ENCODE measurements at places on chromosomes 11 and 22.

- DNase-seq, result no peak
Observed at GRCh38 chr11:45075519-45075918, 70.9 kb upstream of the PRDM11 start.

DNA sequence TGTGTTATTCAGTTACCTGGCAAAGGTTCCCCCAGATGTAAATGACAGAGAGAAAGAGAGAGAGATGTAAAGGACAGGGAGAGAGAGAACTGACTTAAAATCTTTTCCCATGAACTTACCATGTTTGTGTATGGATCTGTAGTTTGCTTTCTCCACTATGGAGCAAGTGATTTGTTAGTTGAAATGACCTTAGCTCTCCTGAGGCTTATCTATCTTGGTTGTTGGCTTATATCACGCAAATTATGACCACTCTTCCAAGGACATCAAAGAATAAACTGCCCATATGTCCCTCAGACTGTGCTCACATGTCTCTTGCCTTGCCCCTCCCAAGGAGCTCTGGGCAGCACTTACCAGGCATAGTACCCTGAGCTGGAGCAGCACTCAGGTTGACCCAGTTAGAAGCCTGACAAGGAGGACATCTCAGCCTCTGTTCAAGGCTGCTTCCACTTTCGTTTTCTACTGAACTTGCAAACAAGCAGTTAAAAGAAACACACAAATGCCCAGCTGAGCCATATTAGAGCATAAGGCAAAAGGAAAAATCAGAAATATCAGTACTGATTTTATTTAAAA is 95.3 kb upstream of the RCN1 start:
- no peak for DNase-seq

GRCh38 chr11:47175746-47176327 is 842 bp downstream of the ARFGAP2 start:
- no peak for DNase-seq

- DNase-seq, result no peak
Observed at GRCh38 chr11:70158201-70158600, 44.9 kb upstream of the FADD start.

DNA sequence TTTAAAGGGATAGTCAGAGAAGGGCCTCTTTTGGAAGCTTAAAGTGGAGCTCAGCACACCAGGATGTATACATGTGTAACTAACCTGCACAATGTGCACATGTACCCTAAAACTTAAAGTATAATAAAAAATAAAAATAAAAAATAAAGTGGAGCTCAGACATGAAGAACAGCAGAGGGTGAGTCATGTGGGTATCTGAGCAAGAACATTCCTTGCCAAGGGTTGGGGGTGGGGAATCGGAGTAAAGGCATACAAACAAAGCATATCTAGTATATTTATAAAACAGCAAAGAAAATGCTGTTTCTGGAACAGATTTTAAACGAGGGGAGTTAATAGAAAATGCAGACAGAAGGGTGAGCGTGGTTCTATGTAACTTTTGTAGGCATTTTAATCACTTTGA is 562.6 kb upstream of the ANO3 start:
- DNase-seq, result no peak

DNA sequence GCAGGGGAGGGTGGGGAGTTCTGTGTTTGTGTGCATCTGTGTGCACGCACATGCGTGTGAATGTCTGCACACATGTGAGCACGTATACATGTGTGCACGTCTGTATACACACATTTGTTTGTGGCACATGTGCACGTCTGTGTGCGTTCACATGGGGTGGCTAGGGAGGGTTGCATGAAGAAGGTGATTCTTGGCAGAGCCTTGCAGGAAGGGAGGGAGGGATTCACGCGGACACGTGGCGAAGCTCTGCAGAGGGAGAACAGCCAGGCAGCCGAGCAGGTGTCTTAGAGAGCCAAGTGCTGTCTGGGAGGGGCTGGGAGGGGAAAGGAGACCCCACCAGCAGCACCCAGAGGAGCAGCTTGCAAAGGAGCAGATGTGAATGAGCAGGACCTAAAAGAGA is 372.1 kb downstream of the BRD1 start:
- no peak for DNase-seq

DNA sequence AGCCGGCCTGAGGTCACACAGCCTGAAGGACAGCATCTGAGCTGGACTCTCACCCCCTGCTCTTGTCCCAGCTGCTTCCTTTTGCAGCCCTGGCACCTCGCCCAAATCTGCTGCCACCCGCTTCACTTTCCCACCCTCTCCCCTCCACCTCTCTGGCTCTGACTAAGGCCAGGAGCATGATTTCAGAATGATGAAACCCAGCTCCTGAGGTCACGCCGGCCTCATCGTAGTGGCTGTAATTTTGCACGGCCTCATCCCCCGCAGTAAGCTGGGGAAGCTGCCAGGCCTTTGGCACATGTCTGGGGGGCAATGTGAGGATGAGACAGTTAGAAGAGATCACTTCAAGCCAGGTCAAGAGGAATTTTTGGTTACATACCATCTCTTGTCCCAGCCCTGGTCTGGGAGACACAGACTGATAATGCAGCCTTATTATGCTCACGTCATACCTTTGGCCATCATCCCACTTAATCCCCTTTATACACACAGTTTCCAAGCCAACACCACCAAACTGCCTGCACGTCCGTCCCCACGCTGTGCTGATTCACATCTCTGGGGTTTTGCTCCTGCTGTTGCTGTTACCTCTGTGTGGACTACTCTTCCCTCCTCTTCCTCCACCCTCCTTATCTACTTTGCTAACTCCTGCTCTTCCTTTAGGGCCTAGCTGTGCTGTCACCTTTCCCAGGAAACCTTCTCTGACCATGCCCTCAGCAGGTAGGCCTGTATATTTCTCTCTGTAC is 58.1 kb downstream of the CHRDL2 start:
- DNase-seq, result no peak

DNA sequence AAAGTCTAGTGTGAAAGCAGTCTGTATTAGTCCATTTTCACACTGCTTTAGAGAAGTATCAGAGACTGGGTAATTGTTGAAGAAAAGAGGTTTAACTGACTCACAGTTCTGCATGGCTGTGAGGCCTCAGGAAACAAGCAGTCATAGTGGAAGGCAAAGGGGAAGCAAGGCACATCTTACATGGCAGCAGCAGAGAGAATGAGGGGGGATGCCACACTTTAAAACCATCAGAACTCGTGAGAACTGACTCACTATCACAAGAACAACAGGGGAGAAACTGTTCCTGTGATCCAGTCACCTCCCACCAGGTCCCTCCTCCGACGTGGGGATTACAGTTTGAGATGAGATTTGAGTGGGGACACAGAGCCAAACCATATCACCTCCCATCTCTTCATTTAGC is 13.8 kb upstream of the TUBA8 start:
- DNase-seq, result no peak

GRCh38 chr11:86703987-86704386 is 31.6 kb upstream of the ME3 start:
- no peak for DNase-seq

DNA sequence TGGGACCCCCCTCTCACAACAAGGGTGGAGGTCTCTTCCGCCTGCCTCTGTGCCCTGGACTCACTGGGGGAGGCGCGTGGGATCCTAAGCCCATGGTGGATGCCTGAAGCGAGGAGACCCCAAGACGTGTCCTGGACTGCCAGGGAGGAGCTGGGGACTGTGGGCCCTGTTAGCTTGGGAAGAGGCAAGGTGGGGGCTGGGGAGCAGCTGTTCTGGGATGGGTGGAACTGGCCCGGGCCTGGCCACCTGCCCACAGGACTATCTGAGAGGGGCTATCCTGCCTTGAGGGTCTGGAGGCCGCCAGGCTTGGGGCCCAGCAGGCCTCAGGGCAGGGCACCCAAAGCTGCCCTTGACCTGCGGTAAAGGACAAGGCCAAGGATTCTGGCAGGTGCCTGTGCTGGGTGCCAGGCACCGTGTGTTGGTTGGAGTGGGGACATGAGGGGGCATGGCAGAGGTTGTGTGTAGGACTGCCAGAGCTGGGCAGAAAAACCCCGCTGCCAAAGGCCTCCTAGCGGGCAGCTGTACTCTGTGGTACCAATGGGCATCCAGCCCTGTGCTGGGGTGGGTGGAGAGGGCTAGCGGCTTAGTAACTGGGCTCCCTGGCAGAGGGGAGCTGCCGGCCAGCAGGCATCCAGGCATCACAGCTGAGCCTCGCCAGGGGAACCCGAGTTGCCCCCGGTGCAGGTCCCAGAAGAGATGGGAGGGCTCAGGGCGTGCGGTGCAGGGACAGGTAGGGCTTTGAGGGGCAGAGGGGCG is 670 bp downstream of the LSP1 start:
- DNase-seq, result no peak

DNA sequence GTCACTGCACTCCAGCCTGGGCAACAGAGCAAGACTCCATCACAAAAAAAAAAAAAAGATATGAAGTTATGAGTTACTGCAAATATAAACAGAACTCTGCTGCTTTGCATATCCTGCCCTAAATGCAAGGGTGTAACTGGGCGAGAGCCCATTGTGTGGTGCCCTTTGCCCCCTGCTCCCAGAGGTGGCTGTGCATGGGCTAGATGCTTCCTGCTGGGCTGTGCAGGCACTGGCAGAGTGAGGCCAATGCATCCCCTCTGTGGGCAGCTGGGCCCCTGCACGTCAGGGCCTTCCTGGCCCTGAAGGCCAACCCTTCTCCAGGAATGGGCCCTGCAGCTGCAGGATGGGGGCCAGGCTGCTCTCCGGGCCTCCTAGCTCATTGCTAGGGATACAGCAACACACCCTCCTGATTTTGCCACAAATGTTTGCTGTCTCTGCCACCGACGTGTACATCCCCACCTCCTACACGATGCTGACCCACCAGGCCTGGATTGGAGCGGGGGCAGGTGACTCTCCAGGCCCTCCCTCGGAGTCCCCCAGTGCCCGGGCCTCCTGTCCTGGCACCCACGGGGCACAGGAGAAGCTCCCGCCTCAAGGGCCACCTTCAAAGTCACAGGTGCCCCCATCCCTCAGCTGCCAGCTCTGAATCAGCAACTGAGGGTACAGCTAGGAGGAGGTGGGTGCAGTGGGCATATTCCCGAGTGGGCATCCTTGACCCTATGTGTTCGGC is 40.7 kb upstream of the COMT start:
- no peak for DNase-seq

DNA sequence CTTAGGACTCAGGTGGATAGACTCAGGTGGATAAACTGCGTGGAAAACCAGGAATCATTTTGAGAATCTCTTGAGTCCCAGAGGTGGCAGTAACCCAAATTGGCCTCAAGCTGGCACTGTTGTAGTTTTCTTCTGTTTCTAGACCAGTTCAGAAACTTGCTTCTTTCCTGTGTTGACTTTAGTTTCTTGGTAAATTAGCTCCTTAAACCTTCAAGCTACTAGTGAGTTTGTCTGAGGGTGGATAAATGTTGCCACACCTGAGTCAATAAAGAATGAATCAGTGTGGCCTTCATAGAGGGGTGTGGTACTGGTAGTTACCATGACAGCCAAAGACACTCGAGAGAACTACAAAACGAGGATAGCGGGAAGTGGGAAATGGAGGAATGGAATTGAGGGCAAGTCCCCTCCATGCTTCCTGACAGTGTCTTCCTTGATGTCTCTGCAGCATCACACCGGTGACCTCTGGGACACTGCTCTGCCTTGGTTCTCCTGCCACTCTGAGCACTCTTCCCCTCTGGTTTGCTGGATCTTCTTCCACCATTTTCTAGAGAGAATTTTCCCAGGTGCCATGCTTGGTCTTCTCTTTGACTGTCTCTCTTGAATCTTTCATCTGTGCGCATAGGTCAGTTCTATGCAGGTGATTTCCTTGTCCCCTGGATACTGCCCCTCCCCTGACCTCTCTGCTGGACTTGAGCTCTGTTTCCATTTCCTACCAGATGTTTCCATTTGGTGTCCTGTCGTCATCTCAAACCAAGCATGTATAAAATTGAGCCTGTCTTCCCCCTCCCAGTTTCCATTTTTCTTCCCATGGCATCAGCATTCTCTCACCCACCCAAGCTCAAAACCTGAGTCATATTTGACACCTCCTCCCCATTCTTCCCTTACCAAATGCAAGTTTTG is 7.2 kb downstream of the POLD4 start:
- DNase-seq, result peak; percentile 36
